ACHN (cell line): ENCODE measurements at places on chromosomes 16 and 17.
A peak's percentile ranks its signal among the peaks of the same experiment; 100 is the strongest.

GRCh38 chr16:84524346-84524920, 20.0 kb upstream of the MEAK7 start:
- DNase-seq = no peak

- DNase-seq = no peak
Observed at GRCh38 chr17:43756201-43756600, 2.4 kb downstream of the SOST start.

DNA sequence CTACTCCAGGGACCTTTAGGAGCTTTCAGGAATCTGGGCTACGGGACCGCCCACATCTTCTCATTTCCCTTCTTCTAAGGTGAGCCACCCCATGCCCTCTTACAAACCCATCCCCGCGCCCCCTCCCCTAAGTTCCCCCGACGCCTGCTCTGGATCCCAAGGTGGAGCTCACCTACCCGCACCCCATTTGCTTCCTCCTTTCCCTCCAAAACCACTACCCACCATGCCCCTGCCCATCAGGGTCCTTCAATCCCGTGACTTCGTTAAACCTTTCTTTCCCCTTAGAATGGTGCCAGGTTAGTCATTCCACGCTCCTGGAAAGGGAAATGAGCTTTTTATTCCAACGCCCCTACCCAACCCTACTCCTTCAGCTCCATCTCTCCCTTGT, 326 bp upstream of the MTMR4 start:
- DNase-seq = no peak

- DNase-seq = no peak
Observed at GRCh38 chr17:8445536-8445935, 9.9 kb downstream of the NDEL1 start.

DNA sequence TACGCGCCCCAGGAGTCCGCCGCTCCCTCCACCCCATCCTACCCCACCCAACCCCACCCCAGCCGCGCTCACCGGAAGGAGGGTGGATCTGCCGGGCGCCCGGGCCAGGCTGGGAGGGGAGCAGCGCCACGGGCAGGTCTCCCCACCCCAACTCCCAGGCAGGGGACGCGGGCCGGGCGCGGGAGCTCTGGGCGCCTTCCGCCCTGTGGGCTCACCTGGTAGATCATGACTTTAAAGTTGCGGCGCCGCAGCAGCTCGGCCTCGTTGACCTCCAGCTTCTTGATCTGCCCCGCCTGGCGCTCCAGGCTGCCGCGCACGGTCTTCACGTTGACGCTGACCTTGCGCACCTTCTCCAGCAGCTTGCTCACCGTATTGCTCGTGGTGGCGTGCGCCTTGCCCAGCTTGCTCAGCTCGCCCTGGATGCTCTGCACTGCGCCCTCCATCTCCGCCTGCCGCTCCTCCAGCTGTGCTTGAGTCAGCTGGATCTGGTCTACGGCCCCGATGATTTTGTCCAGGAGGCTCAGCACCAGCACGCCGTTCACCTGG, 571 bp downstream of the CAVIN1 start:
- peak; percentile 38 for DNase-seq

- no peak for DNase-seq
Observed at GRCh38 chr17:50916026-50916707, 50.0 kb upstream of the TOB1 start.

DNA sequence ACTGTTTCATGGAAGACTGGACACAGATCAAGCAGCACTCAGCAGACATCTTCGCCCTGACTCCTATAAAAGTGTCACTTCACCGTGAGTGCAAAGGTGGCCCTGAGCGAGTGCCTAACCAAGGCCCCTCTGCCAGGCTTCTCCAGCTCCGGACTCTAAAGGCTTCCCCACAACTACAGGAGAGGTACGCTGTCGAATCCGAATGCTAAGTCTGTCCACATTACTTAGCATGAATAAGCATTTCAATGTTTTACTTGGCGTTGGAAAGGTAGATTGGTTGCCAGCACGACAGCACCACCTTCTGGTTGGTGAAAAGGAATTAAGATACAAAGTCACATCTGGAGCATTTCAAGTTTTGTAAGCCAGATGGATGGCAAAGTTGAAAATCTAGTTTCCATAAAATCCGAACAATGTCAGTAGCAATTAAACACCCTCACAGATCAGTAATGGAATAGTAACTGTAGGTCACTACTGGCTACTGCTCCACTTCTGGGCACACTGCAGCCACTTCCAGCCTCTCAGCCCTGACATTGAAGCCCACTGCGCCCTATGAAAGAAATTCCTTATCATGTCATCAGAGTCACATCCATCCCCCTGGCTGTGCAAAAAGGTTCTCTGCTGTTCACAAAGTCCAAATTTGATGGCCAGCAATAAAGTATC, 100.9 kb downstream of the PARN start:
- DNase-seq = peak; percentile 90

- no peak for DNase-seq
Observed at GRCh38 chr17:47120521-47121095, 68.5 kb downstream of the CDC27 start.

GRCh38 chr17:81470944-81471817, 41.4 kb downstream of the ACTG1 start:
- DNase-seq = no peak

GRCh38 chr16:22785552-22785951, 28.4 kb upstream of the HS3ST2 start:
- no peak for DNase-seq

DNA sequence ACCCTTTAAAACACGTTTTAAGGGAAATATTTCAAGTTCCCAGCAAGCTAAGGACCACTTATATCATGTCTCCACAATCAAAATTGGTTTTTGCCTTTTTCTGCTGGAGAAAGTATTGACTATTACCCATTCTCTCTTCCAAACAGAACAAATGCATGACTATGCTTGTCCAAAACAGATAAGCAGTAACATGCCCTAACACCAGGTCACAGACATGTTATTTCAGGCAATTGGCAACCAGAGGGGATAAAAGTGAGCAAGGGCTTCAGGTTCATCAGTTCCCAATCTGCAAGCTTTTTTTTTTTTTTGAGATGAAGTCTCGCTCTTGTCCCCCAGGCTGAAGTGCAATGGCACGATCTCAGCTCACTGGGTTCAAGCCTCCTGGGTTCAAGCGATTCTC, 15.0 kb downstream of the SKA2 start:
- no peak for DNase-seq

DNA sequence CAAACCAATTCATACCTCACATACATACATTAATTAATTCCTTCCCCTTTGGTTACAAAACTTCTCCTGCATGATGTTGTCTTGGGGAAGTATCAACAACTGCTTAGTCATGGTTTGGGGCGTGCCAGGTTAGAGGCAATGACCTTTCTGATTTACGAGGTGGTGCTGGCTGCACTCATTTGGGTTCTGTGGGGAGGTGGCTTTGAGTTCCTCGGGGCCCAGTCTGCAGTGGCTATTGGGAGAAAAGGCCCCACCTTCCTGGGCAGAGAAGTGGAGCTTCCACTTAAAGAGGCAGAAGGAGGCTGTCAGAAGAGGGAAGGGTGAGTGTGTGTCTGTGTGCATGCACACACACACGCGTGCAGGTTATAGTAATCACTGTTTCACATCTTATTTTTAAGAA, 10.2 kb upstream of the ETV4 start:
- no peak for DNase-seq

GRCh38 chr17:15291674-15292361, 26.7 kb upstream of the PMP22 start:
- DNase-seq = no peak

DNA sequence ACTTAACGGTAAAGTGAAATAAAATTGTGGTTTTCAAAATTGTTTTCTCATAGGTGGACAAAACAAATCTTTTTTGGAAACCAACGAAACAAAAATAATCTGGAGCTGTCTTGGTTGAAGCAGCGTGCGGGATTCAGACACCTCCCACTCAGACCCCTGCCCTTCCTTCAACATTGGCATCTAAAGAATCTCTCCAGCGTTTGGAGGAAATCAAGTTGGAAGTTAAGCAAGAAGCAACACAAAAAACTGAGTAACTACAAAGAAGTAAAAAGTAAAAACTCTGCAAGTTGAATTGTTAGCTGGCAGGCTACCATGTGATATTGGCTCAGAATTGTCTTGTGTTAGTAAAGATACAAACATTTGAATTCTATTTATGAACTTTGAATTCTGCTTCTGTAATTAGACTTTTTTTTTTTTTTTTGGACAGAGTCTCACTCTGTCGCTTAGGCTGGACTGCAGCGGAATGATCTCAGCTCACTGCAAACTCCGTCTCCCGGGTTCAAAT, 361.0 kb upstream of the PMFBP1 start:
- DNase-seq = no peak

DNA sequence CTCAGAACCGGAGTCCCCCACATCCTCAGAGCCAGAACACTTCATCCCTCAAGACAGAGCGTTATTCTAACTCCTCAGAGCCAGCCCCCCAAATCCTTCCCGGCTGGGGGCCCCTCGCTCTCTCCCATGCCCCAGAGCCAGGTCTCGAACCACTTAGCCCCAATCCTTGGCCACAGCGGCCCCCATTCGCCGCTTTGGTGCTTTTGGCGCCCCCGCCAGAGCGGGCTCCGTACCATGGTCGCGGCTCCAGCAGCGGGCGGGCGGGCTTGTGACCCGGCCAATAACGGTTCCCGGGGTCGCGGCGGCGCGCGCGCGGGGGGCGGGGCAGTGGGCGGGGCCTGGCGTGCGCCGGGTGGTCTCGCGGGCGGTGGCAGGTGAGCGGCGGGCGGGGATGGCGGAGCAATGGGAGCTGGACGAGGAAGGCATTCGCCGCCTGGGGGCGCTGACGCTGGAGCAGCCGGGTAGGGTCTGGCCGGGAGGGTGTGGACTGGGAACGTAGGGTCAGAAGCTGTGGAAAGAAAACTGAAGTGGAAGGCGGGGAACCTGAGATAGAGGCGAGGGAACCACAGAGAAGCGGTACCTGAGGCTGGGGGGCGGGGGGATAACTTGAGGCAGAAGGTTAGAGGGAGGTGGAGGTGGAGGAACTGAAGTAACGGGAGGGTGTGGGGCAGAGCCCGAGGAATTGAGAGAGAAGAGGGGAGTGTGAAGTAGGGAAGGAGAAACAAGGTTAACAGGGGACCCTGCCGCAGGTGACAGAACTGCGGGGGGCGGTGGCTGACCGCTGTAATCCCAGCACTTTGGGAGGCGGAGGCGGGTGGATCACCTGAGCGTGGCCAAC, at the start of the genes KCTD19 and LRRC36:
Gene KCTD19, minus strand, starts transcription at position 270 of the 838 bp plus-strand sequence. Its CDS starts 34 bp downstream, at position 236.
Gene LRRC36, plus strand, starts transcription at position 344 of the 838 bp plus-strand sequence. Its CDS starts 48 bp downstream, at position 392.
- peak; percentile 96 for DNase-seq

- no peak for DNase-seq
Observed at GRCh38 chr16:89601906-89602272, 11.6 kb upstream of the DPEP1 start.

DNA sequence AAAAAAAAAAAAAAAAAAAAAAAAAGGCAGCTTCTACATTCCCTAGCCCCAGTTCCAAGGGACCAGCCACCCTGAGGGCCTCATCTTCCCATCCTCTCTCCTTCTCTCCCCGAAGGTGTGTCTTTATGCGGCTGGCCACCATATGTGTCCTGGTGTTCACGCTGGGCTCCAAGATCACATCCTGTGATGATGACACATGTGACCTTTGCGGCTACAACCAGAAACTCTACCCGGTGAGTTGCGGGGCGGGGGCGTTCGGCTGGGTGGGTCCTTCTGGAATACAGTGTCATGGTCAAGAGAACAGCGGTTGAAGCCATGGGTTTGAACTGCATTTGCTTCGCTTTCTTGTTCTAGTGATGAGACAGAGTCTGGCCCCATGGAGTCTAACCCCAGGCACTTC, 22.6 kb upstream of the COQ7 start:
- DNase-seq = no peak

DNA sequence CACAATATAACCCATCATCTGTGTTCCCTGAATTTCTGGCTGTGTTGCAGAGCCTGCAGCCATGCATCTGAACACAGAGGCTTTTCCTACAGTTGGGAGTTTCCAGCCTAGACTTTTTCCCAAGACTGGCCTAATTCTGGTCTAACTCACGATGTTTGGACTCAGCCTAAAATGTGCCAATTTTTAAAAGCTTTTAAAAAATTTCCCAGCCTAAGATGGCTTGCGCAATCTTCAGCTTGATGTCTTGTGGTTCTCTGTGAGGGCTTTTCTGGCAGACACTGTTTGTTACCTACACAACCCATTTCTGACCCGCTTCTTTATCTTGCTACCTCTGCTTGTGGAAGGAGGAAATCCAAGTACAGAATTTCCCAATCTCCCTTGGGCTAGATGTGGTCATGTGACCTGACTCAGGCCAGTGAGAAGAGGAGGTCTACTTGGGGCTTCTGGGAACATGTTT, 72.7 kb upstream of the GAS7 start:
- no peak for DNase-seq

DNA sequence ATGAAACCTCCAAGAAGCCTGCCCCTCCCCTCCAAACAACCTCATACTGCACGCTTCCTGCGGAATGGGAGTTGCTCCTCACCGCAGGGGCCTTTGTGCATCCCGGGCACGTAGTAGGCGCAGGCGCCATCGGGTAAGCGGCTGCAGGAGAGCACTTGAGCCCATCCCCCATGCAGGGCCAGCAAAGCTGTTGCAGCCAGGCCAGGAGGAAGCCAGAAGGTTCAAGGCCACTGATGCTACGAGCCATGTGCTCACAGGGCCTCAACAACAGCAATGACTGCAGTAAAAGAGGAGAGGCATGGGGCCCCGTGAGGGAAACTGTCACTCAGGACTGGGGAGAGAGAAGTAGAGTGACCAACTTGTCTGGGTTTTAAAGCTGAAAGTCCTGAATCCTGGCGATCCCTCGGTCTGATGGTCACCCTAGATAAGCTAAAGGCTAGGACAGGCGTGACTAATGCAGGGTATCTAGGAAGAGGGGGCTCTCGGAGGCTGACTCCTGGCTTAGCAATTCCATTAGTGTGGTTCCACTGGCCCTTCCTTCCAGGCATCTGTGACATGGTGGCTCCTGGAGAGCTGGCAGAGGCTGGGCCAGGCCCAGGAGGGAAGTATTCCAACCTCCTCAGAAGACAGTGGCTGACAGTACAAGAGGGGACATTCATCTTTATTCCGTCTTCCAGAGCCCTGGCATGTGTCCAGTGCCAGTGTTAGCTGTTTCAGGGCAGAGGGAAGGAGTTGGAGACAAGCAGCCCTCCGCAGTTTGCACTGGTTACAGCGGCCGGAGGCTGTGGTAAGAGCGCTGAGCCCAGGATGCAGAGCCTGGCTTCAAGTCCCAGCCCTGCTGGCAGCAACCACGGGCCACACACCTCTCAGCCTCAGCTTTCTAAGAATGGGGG, 20.8 kb downstream of the GOSR2 start:
- DNase-seq = no peak

DNA sequence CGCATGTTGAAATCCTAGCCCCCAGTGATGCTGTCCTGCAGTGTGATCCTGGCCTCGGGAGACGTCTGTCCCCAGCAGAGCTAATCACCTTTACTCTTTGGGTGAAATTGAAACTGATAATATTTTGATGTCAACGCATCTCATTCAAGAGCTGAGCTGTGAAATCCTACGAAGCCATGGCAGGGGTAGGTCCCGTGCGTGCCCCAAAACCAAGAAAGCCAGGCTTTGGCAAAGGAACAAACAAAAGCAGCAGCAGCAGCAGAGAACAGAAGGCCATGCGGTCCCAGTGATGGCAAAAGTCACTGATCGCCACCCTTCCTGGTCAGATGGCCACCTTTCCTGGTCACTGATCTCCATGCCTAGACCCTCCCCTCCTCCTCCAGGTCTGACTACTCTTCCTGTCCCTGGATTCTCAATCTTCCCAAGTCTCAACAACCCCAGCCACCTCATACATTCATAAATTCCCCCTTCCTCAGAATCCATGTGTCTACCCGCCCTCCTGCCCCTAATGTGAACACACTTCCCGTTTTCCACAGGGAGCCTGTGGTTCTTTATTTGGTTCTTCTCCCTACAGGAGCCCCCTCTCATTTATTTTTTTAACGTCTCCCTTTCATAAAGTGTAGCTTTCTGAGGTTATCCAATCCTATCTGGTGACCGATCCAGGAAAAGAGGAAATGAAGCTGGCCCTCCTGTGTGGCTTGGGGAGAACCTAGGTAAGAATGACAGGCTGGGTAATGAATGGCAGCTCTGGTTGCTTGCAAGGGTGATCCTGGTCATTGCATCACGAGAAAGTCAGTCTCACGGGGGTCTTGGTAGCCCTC, 50.3 kb downstream of the CPPED1 start:
- DNase-seq = no peak
